GDM1 (cell line): ENCODE measurements at places on chromosomes 13 and 19.

GRCh38 chr19:57653689-57654088 lies 15.0 kb upstream of the ZSCAN4 start:
- DNase-seq = no peak

DNA sequence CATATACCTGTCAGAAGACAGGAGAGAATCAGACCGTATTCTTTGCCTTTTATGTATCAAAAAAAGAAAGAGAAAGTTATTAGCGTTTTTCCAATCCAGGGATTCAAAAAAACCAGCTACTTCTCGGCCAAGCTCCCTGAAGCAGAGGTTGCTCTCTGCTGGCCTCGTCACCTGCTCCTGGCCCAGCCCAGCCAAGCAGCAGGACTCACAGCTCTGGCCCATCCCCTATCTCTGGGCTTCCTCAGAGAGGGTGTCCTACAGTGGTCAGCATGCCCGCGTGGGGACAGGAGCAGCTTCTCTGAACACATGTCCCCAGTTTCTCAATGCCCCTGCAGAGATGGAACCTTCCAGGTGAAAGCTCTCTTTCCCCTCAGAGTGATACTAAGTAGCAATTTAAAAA lies 209.0 kb downstream of the URI1 start:
- no peak for DNase-seq

- no peak for DNase-seq
Measured at GRCh38 chr13:100209857-100210825, 121.2 kb downstream of the PCCA start.

DNA sequence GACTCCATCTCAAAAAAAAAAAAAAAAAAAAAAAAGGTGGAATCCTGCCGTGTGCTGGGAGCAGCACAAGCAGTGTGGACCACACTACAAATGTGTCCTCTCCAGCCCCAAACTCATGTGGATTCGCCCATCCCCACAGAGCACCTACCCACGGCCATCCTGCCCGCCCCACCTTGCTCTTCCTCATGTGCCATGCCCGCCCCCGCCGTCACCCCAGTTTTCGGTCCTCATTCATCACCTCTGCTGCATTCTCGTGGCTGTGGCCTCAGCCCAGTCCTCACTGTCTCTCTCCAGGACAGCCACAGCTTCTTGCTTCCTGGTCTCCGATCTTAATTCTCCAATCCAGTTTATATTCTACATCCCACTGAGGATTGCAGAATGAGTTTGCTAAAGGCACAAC lies 80.0 kb upstream of the TM9SF2 start:
- no peak for DNase-seq

- DNase-seq = no peak
Measured at GRCh38 chr19:4922530-4923275, 13.4 kb downstream of the UHRF1 start.

GRCh38 chr13:65915195-65915594 lies 1314.9 kb downstream of the PCDH9 start:
- no peak for DNase-seq

- no peak for DNase-seq
Measured at GRCh38 chr13:113548778-113549621, 35.6 kb upstream of the TFDP1 start.

DNA sequence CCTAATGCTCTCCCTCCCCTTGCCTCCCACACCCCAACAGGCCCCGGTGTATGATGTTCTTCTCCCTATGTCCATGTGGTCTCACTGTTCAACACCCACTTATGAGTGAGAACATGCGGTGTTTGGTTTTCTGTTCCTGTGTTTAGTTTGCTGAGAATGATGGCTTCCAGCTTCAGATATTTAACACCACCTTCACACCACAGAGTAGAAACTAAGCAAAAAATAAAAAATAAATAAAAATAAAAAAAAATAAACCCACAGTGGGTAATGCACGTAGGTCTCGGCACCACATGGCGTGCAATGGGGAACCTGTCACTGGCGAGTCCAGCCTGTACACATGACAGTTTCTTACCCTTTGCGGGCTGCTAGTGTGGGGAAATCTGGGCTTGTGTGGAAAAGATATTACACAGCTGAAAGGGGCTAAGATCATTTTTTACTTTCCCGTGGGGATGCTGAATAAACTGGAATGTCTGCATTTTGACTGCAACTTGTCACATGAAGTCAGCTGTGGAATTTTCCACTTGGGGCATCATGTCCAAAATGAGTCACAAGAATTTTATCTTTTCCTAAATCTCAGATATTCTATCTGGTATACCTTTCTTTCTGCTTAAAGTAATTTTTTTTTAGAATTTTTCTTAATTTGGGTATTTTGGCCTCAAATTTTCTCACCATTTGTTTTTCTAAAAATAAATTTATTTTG lies 170.5 kb downstream of the IRS2 start:
- DNase-seq = no peak

DNA sequence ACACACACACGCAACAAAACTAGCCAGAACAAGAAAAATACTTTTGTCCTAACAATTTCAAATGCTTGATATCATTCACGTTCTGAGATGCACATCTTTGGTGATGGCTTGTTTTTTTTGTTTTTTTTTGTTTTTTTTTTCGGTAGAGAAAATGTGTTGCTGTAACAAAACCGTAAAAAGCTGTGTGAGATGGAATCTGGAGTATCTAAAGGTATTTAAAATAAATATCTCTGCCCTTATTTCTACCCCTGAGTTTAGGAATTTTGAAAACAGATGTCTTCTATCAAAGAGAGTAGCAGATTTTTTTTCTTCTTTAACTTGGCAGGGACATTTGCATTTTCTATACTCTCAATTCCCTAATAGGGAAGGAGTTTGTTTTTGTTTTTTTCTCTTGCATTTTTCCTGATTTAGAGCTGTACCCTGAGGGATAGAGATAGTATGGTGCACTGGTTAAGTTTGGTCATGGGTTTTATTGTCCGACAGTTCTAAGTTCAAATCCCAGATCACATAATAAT lies 446.6 kb downstream of the KLF5 start:
- DNase-seq = no peak

DNA sequence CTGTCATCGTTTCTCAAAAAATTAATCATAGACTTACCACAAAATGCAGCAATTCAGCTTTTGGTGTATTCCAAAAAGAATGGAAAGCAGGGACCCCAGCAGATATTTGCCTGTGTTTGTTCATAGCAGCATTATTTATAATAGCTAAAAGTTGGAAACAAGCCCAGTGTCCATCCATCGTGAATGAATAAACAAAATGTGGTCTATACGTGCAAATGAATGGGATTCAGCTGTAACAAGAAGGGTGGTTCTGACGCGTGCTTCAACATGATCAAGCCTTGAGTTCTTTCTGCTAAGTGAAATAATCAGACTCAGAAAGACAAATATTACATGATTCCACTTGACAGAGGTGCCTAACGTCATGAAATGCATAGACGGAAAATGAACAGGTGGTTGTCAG lies 36.4 kb downstream of the PSG11 start:
- DNase-seq = no peak

GRCh38 chr19:18220632-18221275 lies 5.5 kb downstream of the PDE4C start:
- no peak for DNase-seq

GRCh38 chr19:16446724-16447368 lies 24.9 kb downstream of the EPS15L1 start:
- peak; percentile 31 for DNase-seq

- no peak for DNase-seq
Measured at GRCh38 chr13:93620181-93620765, 393.7 kb downstream of the GPC6 start.

- DNase-seq = peak; percentile 73
Measured at GRCh38 chr19:13098277-13099072, 4.2 kb downstream of the LYL1 start.

GRCh38 chr13:43364210-43365038 lies 341.0 kb downstream of the DNAJC15 start:
- DNase-seq = no peak

DNA sequence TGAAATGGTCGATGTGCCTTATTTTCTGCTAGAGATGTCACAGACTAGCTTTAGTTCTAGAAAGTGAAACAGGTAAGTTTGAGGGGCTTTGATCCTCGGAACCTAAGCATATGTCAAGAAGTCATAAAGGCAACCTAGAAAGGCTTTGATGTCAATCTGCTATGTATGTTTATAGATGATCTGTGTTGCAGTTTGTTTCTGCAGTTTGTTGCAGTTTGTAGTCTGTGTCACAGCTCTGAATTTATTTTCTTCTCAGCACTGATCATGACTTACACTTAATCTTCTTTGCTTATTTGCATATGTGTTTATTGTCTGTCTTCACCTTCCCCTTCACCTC lies 5.9 kb downstream of the LSM14A start:
- no peak for DNase-seq

DNA sequence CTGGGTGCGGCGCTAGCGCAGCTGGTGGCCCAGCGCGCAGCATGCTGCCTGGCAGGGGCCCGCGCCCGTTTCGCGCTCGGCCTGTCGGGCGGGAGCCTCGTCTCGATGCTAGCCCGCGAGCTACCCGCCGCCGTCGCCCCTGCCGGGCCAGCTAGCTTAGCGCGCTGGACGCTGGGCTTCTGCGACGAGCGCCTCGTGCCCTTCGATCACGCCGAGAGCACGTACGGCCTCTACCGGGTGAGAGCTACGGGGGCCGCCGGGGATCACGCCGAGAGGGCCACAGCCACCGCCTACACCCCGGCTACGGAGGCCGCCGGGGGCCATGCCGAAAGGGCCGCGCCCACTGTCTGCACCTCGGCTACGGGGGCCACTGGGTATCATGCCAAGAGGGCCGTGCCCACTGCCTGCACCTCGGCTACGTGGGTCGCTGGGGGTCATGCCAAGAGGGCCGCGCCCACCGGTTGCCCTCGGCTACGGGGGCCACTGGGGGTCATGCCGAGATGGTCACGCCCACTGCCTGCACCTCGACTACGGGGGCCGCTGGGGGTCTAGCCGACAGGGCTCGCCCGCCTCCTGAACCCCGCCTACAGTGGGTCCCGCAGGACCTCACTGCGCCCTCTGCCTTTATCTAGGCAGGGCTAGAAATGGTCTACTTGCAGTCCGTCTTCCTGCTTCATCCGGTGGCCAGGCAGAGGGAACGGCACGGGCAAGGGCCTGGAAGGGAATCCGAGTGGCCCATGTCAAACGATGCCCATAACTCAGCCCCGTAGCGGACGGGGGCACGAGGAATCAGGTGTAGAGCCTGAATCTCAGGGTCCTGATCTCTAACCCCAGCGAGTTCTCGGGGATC lies 500 bp downstream of the PGLS start:
- DNase-seq = peak; percentile 92

GRCh38 chr13:112907286-112907685 lies 61.7 kb upstream of the MCF2L start:
- no peak for DNase-seq

- DNase-seq = no peak
Measured at GRCh38 chr19:32680986-32681385, 5.3 kb downstream of the RGS9BP start.

DNA sequence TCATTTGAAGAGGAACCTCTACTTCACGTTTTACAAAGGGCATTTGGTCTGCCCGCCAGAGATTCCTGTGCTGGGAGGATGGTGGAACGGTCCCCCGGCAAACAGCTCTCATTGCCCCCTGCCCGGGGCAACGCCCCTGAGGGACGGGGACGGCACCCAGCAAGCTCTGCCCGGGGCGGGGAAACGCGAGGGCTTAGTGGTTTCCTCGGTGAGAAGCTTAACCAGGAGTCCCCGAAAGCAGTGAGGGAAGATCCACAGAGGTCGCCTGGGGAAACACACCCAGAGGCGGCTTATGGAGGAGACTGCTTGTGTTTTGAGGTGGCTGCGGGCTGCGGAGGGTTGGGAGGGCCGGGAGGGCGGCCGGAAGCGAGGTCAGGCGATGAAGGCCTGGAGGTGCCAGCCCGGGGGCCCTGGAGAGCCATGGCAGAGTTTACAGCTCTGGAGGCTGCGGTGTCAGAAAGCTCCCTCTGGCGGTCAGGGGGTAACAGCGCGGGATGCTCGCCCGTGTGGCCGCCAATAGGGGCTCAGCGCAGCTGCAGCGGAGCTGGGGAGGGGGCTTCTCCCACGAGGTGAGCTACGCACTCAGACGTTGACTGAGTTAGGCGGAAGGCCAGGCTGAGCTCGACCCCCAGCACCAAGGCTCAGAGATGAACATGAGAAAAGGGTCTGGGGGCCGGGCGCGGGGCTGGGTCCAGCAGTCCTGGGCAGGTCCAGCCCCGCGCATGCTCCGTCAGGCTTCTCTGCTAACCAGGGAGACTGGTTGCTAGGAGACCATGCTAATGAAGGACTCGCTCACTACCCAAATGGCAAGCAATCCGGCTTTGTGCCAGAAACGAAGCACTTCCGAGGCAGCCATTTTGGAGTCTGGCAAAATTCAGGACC lies 652 bp upstream of the TPGS1 start:
- DNase-seq = peak; percentile 91

- no peak for DNase-seq
Measured at GRCh38 chr13:113001241-113002140, 32.5 kb downstream of the MCF2L start.

- no peak for DNase-seq
Measured at GRCh38 chr13:57630661-57631595, 616 bp upstream of the PCDH17 start.

- no peak for DNase-seq
Measured at GRCh38 chr19:5106191-5106726, 137.3 kb downstream of the KDM4B start.

GRCh38 chr19:44744871-44745332 lies 3.6 kb upstream of the BCL3 start:
- DNase-seq = no peak

- no peak for DNase-seq
Measured at GRCh38 chr19:4534836-4535658, at the start of gene PLIN5. Gene PLIN5, minus strand, starts transcription at chr19:4535224. Its CDS starts 1,150 bp downstream, at chr19:4534074.

- DNase-seq = no peak
Measured at GRCh38 chr13:91588541-91588940, 190.1 kb downstream of the GPC5 start.

- no peak for DNase-seq
Measured at GRCh38 chr19:3270902-3271301, 46.4 kb downstream of the CELF5 start.

- DNase-seq = no peak
Measured at GRCh38 chr13:50912851-50913250, 3.3 kb downstream of the RNASEH2B start.

DNA sequence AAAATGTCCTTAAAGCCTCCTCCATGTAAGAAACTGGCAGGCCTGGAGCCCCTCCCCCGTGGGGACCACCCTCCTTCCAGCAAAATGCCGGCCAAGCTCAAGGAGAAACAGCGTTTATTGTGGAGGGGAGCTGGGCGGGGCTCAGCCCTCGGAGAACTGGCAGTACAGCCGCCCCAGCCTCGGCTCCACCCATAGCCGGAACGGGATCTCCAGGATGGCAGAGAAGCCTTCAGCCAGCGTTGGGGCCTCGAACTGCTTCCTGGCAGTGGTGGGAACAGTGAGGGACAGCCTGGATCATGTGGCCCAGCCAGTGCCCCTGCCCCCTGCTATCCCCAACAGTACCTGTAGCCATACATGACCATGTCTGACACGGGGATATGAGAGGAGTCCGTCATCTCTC lies 6.3 kb downstream of the PNKP start:
- DNase-seq = no peak

- DNase-seq = peak; percentile 9
Measured at GRCh38 chr19:35592226-35592625, 6.3 kb downstream of the PMIS2 start.

DNA sequence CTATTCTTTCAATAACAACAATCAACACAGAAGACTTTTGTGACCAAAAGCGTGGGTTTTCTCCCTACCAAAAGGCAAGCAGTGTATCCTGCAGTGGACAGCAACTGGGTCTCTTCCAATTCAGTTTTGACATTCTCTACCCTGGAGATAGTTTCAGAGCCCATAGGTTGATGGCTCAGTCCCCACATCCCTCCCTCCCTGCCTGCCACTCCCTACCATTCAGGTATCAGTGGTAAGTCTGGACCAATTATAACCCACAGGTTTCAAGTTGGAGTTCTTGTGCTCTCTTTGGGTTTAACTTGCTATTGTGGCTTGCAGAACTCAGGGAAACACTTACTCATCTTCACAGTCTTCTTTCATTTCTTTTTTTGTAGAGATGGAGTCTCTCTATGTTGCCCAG lies 60.2 kb downstream of the ZNF823 start:
- no peak for DNase-seq
